ENCODE measurements at places on chromosomes 3 and 15.

DNA sequence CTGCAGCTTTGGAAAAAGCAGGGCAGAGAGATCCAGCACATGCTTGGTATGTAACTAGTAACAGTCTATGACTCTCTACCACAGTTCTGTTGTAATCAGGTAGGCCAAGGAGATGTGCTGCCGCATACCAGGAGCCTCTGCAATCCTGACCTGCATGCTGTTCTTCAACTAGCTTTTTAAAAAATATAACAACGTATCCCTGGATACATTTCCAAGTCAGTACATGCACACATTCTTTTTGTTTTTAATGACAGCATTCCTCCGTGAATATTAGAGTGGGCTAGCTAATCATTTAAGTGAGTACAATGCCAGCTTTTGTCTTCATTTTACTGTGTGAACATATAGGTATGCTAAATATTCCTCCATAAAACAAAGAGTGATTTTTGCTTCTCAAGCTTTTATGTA, 437.8 kb downstream of the RBMS3 start:
- DNase-seq = no peak

DNA sequence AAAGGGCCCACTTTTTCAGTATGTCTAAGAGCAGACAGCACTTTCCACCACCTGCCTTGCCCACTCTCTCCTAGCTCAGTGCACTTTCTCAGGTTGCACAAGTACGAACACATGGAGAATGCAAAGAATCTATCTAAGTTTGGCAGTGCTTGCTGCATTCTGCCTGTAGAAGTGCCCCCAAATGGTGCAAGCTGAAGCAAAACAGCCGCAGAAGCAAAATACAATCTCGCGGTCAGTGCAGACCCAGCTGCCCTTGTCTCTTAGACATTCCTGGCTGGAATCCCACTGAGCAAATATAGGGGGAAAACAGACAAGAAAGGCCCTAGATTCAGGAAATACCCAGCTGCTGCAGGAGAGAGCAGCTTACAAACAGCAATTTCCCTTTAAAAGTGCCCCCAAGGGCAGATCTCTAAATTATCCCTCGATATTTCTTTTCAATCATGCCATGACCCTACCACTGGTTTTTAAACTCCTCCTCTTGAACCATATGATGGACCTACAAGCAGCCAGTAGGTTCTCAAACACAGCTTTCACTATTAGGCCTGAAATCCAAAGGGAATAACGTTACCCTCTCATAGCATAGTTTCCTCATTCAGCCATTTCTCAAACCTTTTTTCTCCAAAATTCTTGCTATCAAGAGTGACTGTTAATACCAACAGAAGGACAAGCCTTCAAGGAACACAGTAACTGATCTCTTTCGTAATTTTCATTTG, 67.0 kb downstream of the TNIK start:
- no peak for DNase-seq

DNA sequence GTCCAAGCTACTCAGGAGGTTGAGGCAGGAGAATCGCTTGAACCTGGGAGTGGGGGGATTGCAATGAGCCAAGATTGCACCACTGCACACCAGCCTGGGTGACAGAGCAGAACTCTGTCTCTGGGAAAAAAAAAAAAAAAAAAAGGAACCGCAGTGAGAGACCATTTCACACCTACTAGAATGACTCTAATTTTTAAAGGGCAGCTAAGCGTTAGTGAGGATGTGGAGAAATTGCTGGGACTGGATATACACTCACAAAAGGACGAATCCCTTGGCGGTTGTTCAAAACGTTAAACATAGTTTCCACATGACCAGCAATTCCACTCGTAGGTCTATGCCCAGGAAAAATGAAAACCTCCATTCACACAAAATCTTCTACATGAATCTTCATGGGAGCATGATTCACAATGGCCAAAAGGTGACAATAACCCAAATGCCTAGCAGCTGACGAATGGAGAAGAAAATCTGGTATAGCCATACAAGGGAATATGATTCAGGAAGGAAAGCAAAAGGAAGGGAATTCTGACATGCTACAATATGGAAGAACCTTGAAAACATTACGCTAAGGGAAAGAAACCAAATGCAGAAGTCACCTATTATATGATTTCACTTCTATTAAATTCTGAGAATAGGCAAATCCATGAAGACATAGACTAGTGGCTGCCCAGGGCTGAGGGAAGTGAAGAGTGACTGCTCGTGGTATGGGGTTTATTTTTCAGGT, 127.0 kb downstream of the CHSY1 start:
- no peak for DNase-seq

- no peak for DNase-seq
These were observed 16.0 kb upstream of the C3orf38 start for GRCh38 chr3:88133711-88134263.

GRCh38 chr3:187717572-187717971, 15.2 kb upstream of the RTP2 start:
- DNase-seq = no peak

GRCh38 chr3:192847941-192848340, 69.7 kb downstream of the MB21D2 start:
- no peak for DNase-seq

DNA sequence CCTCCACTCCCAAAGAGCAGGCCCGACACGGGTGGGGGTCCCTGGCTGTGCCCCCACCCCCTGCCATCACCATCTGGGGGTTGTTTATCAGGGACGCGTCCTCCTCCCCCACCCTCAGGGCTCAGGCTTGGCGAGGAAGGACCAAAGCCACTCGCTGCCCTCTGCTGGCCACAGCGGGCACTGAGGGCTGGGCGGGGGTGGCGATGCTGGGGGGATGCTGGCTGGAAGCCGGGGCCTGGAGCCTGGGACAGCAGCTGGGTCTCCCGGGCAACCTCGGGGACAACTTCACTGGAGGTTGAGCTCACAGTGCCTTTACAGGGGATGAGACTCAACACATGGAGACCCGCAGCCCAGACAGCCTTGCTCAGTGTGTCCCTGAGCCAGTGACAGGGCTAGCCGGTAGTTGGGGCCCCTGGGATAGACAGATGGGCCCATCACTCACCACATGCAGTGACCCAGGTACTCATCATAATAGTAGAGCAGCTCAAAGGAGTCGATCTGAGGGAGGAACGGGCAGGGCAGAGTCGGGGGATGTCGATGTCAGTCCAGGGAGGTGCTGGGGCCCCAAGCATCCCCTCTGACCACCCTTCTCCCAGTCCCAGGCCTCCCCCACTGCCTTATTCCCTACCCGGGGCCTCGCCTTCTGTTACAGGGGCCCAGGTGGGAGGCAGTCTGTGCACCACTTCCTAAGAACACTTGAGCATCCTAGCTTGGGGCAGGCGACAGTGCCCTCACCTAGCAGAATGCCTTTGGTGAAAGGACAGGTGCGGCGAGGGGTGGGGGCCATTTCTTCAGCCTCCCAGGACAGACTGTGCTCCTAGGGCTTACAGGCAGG, 5.9 kb upstream of the CALML4 start:
- no peak for DNase-seq

GRCh38 chr15:34109797-34110663, 8.1 kb downstream of the PGBD4 start:
- DNase-seq = no peak

DNA sequence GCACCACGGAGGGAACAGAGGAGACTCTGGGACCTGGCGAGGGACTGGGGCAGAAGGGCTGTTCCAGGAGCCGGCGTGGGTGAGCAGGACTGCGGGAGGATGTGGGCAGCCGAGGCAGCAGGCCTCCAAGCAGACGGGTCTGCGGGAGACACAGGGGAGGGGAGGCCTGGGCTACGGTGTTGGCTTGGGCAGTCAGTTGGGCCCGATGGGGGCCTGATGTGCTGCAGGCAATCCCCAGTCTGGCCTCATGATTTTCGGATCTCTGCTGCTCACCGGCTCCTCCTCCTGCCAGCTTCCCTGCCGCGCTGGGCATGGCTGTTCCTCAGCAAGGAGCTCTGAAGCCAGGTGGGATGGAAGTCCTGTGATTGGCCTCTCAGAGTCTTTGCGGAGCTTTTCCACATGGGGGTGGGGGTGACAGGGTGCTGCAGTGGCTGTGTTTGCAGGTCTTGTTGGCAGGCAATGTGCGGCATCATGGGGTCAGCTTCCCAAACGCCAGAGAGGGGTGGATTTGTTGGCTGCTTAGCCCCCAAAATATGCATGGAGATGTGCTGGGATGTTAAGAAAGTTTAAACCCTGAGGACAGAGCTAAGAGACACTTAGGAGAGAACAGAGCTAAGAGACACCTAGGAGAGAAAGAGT, 19.3 kb downstream of the MINAR1 start:
- DNase-seq = no peak

DNA sequence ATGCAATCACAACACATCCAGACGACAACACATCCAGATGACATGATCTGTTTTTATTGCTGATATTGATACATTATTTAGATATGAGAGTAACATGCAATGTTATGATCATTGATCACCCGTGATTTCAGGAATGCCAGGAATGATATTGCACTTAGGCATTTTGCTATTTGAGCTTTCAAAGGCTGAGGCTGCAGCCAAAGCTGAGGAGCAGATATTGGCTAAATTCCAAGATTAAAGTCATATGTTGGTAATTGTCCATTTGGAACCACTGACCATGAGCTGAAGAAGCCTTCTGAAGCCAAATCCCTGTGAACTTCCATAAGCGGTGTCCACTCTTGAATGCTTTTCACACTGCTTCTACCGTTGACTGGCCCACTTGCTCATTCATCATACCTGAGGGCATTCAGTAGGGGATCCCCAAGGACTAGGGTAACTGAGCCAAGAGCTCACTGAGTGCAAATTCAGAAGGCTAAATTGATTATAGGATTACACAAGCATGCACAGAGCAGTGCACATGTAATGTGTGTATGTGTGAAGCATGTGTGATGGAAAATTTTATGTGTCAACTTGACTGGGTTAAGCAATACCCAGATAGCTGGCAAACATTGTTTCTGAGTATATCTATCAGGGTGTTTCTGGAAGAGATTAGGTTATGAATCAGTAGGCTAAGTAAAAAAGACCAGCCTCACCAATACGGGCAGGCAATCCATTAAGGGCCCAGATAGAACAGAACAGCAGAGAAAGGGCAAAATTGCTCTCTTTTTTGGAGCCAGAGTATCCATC, 92.1 kb upstream of the PLAAT1 start:
- DNase-seq = no peak

DNA sequence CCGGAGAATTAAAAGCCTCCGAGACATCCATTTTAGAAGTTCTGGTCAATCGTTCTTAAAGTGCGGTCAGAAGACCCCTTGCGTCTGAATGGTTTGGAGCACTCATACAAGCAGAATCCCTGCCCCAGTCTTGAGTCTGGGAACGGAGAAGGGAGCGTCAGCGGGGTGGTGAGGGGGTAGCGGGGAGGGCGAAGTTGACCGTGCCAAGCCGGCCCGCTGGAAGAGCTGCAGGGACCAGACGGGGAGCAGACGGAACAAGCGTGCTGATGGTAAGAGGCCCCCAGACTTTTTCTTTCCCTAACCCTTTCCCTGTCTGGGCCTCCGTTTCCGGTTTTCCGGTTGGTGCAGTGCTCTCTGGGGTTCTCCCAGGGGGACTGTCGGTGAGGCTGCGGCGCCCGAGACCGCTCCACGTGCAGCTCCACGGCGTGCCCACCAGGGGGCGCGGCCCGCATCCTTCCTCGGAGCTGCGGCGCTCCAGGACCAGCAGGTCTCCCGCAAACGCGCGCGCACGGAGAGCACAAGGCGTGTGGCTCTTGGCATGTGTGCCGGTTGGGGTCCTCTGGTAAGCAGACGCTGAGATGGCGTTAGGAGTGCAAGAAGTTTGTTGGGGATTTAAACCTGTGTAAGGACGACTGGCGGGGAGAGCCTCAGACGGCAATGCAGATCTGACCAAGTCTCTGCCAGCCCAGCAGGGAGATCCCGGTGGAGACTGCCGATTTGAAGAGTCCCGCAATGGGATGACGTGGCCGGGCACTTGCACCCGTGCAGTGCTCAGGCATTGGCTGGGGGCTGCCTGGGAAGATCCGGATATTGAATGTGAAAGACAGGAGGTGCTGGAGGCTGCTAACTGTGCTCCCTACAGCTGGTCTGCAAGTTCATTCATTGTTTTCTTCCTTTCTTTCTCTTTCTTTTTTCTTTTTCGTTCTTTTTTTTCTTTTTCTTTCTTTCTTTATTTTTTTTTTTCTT, 19.2 kb upstream of the CORO2B start:
- DNase-seq = no peak

DNA sequence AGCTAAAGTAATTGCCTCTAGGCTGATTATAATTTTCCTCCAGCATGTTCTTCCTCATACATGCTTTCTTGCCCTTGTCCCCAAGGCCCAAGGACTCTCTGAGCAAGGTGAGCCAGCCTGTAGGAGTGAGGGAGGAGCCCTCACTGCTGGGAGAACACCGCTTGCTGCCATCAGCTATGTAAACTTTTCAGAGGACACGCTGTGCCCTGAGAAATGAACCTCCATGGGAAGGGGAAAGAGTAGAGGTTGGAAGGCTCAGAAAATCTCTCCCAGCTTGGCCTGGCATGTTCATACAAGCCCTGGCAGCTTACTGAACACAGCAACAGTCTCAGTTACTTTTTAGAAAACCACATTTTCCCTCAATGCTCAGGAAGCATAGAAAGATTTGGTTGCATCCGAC, 103.0 kb upstream of the SLC24A5 start:
- no peak for DNase-seq

GRCh38 chr15:26712335-26712734, 60.5 kb downstream of the GABRB3 start:
- no peak for DNase-seq

GRCh38 chr3:167304077-167304476, 76.0 kb downstream of the ZBBX start:
- no peak for DNase-seq

DNA sequence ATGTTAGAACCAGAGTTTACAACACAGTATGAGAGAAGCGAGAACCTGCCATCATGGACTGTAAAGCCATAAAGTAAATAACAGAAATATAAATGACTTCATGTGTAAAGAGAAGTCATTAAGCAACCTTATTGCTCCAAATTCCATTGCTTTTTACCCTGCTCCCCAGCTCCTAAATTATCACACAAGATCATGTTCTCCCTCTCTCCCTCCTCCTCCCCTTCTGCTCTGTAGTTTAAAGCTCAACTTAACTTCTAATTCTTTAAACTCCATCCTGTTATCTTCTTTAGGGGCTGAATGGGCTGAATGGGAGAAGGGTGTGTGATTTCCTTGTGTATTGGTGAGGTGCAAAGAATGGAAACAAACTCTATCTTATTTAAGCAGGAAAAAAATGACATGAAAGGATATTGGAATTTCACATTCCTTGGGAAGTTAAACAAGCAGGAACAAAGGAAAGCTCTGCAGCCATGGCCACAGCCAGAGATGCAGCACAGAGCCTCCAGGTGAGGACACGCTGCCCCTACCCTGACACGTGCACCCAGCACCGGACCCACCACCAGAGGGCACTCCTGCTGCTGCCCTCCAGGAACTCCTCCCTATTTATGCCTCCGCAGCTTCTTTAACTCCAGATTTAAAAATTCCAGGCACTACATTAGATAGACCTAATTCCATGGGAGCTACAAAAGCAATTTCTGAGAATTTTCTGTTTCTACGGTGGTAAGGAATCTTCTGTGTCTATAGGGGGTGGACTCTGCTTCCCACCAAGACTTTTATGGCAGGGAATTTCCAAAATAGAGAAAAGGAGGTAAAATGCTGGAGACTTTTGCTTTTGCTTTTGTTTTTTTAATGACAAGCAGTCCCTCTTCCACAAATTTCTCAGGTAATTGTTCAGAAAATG, 76.9 kb upstream of the ABI3BP start:
- no peak for DNase-seq
